Type B pancreatic cell (in vitro differentiated cells): ENCODE measurements at places on chromosomes 7 and 10.

- no peak for DNase-seq
These were observed 441.0 kb upstream of the NFE2L3 start for GRCh38 chr7:25710959-25711358.

- DNase-seq, result no peak
These were observed 16.2 kb upstream of the PON1 start for GRCh38 chr7:95340491-95340890.

GRCh38 chr7:26233902-26234511 lies 32.5 kb downstream of the CBX3 start:
- no peak for DNase-seq

DNA sequence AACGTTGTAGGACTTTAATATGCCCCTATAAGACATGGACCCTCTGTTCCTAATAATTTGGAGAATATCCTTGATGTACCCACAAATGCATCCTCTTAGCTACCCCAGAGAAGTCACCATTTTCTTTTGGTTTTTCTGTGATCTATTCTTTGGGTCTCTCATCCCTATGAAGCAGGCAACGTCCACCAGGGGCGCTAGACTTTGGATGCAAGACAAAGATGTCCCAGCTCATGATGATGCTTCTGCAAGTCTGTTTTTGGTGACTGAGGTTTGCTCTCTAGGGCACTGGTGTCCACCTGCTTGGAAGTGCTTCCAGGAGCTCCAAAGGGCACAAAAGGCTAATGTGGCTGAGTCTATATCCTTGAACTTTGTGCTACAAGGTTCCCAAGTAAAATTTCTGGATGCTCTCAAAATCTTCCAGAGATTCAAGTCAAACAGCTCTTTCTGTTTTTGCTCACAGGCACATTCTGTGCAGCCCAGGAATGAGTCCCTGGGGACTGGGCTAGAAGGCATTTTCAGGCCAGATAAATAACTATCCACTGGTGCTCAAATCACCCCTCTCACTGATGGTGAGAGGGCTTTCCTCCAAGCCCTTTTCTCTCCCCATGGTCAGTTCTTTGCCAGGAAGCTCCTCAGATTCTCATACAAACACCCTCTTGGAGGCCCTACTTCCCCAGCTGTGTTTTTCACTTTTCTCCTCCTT lies 166.4 kb downstream of the C7orf25 start:
- DNase-seq, result no peak

GRCh38 chr10:124386186-124387077 lies 32.3 kb downstream of the OAT start:
- no peak for DNase-seq
